ENCODE measurements at places on chromosomes 5 and 9.
A peak's percentile ranks its signal among the peaks of the same experiment; 100 is the strongest.

DNA sequence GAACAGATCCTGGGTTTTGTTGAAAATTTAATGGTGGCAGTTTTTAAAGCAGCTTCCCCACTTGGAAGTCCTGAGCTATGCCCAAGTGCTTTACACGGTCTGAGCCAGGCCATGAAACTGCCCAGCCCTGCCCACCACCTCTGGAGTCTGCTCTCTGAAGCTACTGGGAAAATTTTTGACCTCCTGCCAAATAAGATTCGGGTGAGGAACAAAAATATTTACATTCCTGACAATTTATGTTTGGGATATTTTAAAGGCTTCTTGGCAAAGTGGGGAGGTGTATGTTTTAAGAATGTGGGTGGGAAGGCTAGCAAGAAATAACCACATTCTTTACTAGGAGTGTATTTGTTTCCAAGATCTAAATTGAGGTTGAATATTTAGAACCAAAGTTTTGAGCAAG, 50.0 kb downstream of the HACD4 start:
- no peak for DNase-seq

DNA sequence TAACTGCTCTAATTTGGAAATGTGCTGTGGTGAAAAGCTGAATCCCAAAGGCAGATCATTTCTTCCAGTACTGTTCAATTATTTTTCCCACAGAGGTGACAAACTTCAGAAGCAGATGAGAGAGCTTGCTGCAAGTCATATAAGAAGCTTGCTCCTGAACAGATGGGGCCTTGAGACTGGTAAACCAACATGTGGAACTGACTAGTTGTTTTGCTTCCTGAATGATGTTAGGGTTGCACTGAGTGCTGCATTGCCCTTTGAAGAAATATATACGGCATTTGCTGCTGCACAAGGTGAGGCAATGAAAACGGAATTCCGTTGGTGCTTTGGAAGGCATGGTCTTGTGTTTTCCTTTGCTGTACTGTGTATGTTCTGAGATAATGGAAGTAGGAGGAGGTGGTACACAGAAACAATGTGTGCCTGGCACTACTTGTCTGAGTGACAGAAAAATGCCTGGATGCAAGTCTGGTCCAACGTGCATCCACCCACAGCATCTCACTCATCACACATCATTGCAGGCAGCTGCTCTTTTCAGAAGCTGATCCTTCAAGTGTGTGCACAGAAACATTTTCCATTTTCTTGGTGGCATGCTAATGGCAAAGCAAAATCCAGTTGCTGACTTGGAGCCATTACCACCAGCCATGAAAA, 76.9 kb downstream of the ANKH start:
- no peak for DNase-seq

GRCh38 chr5:71946343-71947030, 160.8 kb upstream of the MAP1B start:
- DNase-seq: no peak

GRCh38 chr5:9537223-9538141, 8.4 kb downstream of the SEMA5A start:
- DNase-seq: no peak

- no peak for DNase-seq
Observed at GRCh38 chr9:9791611-9792010, 821.2 kb downstream of the PTPRD start.

- DNase-seq: no peak
Observed at GRCh38 chr9:122115176-122116035, 22.3 kb upstream of the TTLL11 start.

GRCh38 chr5:56532466-56532865, 282.9 kb upstream of the MAP3K1 start:
- DNase-seq: no peak

DNA sequence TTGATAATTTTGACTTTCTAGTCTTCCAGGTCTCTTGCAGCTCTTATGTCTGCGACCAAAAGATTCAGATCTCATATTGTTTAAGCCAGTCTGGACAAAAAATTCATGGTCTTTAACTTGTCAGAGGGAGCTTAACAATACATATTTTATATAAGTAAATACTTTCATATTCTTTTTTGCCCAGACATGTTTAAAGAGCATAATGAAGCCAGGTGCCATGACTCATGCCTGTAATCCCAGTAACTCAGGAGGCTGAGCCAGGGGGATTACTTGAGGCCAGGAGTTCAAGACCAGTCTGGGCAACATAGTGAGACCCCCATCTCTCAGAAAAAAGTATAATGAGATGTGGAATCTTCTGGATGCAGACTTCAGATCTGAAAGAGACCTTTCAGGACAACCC, 69.8 kb downstream of the JMY start:
- DNase-seq: no peak

- no peak for DNase-seq
Observed at GRCh38 chr5:2299388-2300220, 416.9 kb upstream of the IRX4 start.

- DNase-seq: no peak
Observed at GRCh38 chr9:77020413-77021290, 1.2 kb downstream of the FOXB2 start.

GRCh38 chr5:80437326-80437725, 29.5 kb downstream of the ZFYVE16 start:
- DNase-seq: no peak

GRCh38 chr5:149616727-149617285, 35.5 kb downstream of the ARHGEF37 start:
- DNase-seq: no peak

DNA sequence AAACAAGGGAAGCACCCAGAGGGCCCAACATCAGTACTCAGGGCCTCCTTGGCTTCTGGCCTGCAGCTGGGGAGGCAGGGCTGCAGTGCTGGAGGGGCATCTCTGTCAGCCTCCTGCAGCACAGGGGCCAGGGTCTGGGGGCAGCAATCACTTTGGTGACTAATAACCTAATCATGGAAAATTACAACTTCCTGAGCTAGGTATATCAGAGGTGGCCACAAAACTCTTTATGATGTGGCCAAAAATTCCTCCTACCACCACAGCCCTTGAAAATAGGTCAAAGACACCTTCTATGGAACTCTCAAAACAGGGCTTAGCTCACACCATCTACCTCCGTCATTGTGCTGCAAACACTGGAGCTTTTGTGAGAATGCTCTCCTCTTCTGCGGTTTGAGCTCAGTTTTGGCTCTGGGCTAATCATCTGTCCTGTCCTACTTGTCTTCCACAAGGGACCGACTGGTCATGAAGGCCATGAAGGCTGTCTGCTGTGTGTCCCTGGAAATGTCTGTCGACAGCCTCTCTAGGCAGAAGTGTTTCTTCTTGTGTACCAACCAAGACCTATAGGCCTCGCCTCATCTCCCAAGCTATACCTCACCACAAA, 28.6 kb downstream of the CSF2 start:
- peak; percentile 38 for DNase-seq

DNA sequence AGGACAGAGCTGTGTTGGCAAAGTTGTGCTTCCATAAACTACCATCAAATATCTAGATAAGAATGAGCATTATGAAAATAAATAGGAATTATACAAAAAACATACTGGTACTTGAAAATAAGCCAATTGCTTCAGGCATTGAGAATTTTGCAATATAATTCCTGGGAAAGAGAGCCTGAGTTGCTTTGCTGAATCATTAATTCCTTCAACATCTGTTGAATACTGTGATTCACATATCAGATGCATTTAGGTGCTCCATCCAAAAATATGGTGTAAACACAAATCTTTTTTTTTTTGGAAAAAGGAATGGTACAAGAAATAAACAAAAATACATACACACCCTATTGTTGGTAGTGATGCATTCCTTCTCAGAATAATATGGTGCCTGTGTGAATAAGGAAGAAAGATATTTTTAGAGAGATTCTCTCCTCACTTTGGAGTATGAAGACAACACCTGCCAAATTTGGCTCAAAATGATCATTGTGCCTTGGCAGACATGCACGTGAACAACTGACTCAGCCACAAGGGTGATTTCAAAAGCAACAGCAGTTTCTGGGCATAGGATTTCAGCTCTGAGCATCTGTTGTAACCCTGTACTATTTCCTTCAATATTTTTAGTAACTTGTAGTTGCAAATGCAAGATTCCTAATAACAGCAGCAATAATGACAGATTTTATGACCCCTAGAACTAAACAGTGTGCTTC, 96.7 kb downstream of the CAVIN4 start:
- no peak for DNase-seq

- no peak for DNase-seq
Observed at GRCh38 chr5:72558383-72558782, 51.2 kb upstream of the ZNF366 start.

- no peak for DNase-seq
Observed at GRCh38 chr9:135135171-135135928, 47.9 kb downstream of the OLFM1 start.

DNA sequence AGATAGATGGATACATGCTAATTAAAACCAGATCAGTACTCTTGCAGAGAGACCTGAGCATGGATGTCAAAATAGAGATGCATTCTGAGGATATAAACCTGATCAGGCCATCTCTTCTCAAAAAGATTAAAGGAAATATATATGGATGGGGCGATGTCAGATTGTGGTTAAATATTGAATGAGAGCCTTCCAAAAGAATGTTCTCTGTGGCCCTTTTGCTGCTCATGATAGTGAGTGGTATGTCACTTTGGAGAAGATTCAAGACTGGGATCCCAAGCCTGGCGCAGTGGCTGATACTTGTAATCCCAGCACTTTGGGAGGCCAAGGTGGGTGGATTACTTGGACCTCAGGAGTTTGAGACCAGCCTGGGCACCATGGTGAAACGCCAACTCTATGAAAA, 20.5 kb downstream of the ZNF131 start:
- no peak for DNase-seq

GRCh38 chr9:126885131-126885641, 24.7 kb downstream of the ZBTB34 start:
- DNase-seq: no peak

DNA sequence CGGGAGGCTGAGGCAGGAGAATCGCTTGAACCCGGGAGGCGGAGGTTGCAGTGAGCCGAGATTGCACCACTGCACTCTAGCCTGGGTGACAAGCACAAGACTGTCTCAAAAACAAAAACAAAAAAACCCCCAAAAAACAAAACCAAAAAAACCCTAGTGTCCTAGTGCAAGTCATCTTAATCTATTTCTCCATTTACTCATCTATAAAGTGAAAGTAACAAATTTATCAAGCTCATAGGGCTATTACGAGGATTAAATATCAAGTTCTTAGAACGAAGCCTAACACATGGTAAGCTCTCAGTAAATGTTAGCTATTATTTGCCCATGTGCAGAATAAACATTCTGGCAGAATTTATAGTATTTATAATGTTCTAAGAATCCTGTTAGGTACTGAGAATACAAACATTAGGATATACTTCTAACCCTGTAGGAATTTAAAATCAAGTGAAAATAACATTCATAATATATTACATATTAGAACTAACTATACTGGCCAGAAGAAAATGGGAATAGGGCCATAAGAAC, 45.0 kb downstream of the GOLPH3 start:
- no peak for DNase-seq

DNA sequence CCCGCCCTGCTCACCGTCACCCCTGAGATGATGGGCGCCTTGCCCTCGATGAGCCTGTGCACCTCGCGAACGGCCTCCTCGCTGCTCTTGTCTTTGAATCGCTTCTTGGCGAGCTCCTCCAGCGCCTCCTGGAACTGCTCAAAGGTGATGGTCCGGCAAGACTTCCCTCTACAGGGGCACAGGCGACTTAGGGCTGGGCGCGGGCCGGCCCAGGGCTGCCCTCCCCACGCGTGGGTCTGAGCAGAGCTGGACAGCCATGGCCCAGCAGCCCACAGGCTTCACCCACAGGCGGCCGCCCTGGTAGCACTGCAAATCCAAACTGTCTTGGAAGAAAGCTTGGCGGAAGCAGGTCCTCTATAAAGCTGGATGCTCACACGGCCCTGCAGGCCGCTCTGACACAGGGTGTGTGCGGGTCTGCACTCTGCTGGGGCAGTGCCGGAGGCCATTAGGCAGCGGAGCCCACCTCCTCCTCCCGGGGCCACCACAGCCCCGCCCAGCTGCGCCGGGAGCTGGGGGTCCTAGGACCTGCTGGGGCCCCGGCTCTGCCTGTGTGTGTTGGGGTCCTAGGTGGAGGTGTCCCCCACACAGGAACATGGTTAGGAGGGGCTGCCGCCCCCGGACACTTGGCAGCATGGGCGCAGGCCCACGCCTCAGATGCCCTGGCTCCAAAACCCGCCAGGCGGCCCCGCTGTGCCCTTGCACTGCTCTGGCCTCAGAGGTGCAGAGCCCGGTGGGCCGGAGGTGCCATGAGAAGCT, 27.0 kb downstream of the TPPP start:
- no peak for DNase-seq

DNA sequence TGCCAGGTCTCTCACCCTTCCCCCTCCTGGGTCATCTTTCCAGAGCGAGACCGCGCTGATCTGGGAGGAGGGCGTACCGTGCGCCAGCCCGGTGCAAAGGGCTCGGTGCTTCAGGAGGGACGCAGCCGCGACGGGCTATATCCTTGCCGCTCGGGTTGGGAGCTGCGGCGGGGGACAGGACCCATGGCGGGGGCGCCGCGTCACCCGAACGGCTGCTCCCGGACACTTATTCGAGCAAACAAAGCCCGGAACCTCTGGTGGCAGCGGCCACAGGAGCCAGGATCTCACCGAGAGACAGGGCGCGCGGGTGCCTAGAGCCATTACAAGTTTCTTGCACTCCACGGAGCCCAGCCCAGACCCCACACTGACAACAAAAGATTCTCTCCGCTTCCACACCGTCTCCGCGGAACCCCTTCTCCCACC, 1.3 kb downstream of the SEMA6A start:
- no peak for DNase-seq

DNA sequence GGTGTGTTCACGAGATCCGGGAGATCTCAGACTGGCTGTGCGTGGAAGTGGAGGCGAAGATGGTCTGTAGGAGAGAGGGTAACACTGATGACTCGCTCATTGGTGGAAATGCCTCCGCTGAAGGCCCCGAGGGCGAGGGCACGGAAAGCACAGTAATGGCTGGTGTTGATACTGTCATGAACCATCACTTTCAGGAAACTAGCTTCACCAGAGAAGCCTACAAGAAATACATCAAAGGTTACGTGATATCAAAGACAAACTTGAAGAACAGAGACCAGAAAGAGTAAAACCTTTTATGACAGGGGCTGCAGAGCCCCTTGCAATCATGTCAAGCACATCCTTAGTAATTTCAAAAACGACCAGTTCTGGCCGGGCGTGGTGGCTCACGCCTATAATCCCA, 265.7 kb downstream of the GOLPH3 start:
- DNase-seq: no peak

DNA sequence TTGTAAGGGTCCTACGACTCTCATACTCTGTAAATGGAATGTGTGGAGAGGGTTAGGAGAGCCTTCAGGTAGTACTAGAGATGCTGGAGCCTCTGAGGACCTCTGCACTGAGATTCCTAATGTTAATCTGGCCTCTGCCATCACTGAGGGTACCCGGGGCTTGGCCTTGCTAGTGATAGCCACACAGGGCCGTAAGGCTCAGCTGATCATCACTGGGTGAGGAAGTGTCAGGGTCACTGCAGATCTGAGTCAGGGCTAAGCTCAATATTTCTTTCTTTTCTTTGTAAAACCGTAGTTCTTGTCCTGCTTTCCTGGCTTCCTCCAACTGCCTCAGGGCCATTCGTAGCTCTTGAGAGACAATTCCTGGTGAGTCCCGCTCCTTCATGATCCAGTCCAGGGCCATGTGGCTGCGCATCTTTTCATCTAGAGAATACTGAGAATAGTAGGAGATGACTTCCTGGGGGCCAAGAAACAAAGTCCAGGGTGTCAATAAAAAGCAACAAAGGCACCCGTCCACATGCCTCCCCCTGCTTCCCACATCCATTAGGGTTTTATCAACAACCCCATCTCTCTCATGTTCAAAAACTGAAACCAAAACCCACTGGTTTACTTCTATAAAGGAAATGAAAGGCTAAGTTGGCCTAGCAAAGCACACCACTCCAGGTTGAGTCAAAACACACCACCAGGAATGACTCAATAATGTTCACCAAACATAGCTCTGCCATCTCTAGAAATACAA, 47.7 kb downstream of the LIX1 start:
- DNase-seq: no peak

GRCh38 chr9:12817702-12818101, 42.9 kb downstream of the LURAP1L start:
- no peak for DNase-seq
